BE2C (cell line): ENCODE measurements at places on chromosomes 1 and 21.

DNA sequence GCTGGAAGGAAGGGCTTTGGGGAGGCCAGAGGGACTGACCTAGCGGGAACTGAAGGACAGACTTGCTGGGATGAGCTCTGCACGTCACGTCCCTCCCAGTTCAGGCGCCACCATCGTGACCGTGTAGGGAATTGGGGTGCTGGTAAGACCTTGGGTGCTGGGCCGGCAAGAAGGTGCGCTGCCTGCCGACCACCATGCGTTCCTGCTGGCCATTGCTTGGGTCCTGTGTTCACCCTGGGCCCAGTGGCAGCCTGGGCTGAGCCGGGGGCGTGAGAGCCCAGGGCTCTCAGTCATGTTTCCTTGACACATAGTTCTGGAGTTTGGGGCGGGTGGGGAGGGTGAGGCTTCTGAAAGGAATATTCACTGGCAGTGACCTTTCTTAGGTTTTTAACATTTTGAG lies 176.0 kb downstream of the CAMTA1 start:
- DNase-seq = no peak

DNA sequence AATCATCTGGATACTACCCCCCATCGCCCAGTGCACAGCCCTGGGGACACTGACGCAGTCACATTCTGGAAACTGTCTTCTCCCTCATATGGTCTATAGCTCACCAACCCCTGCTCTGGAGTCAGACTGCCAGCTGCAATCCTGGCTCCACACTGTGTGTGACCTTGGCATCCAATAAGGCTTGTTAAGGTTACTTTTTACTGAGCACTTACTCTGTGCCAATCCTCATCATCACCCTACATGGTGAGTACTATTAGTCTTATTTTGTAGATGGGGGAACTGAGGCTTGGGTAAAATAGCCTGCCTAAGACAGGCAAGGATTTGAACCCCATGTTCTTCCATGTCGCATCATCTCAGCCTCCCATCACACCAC lies 34.9 kb downstream of the AHDC1 start:
- DNase-seq = no peak

DNA sequence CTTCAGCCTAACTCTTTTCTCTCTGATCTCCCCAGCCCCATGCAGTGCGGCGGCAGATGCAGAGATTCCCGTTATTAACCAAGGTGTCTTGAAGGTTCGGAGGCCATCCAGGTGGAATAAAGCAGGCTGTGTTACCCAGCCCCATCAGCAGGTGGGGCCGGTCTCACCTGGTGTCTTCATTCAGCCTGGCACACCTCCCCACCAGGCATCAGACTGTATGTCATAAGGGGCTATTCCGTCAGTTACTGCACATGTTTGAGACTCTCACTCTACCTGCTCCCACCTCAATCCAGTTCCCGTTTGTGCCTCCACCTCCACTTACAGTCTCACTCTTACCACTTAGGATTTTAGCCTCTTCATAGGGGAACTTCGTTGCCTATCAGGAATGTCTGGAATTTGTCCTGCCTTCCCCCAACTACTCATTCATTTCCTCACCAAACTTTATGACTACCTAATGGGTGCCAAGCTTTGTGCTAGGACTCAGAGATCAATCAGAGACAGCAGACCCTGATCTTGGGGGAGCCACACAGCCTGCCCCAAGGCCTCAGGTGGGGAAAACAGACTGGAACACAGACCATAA lies 170.2 kb downstream of the PLPP3 start:
- DNase-seq = no peak

DNA sequence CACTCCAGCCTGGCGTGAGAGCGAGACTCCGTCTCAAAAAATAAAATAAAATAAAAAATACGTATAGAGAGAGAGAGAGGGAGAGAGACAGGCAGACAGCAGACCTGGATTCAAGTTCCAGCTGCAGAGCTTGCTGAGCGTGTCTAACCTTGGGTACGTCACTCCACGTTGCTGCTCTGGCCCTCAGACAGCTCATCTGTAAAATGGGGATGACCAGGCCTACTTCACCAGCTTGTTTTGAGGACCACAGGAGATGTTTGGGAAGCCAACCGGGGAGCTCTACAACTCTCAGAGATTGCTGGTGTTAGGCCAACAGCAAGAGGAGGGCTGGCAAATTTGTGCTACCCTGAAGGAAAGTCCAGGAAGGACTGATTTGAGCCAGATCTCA lies 499 bp upstream of the TRAF5 start:
- DNase-seq = no peak

GRCh38 chr1:19350566-19350965 lies 38.4 kb downstream of the SLC66A1 start:
- DNase-seq = no peak

DNA sequence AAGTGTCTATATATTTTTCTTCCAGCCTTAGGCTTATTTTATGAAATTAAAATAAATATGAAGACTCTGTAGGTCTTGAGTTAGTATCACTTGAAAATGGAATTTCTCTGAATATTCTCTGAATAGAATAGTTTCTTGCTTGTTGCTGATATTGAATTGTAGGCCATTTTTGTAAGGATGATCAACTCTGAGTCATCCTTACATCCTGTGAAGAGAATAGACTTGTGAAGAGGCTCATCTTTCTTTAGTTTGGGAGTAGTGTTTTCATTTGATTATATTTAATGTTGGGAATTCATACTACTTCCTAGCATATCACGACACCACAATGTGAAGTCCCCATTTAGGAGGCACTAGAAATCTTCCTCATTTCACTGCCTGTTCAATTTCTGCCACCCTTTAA lies 27.5 kb upstream of the CD1D start:
- DNase-seq = no peak

GRCh38 chr1:78950826-78951225 lies 55.7 kb downstream of the ADGRL4 start:
- DNase-seq = no peak

DNA sequence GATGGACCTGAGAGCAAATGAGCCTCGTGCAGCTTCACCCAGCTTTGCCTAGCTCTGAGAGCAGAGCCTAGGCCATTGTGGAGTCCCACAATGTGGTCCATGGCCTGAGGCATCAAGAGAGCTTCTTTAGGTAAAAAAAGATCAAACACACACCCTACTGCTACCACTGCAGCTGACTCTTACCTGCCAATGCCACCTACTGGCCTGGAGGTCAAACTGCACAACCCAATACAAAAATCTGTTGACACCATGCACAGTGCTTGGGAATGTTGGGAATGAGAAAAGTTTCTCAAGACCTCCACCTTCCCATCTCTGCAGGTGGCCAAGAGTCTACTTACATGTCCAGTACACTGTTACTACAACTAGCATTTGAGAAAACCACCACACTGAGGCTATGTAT lies 60.6 kb downstream of the UCHL5 start:
- DNase-seq = no peak

- no peak for DNase-seq
Measured at GRCh38 chr21:38444691-38445090, 53.6 kb downstream of the ERG start.

GRCh38 chr1:181149326-181150125 lies 61.0 kb downstream of the IER5 start:
- DNase-seq = no peak

GRCh38 chr1:234205966-234206365 lies 167.3 kb upstream of the COA6 start:
- no peak for DNase-seq

GRCh38 chr1:17676387-17677060 lies 78.6 kb upstream of the ACTL8 start:
- no peak for DNase-seq

GRCh38 chr21:9767592-9768375 lies 753.6 kb upstream of the TPTE start:
- DNase-seq = no peak

GRCh38 chr1:57638239-57638638 lies 214.4 kb upstream of the DAB1 start:
- no peak for DNase-seq

DNA sequence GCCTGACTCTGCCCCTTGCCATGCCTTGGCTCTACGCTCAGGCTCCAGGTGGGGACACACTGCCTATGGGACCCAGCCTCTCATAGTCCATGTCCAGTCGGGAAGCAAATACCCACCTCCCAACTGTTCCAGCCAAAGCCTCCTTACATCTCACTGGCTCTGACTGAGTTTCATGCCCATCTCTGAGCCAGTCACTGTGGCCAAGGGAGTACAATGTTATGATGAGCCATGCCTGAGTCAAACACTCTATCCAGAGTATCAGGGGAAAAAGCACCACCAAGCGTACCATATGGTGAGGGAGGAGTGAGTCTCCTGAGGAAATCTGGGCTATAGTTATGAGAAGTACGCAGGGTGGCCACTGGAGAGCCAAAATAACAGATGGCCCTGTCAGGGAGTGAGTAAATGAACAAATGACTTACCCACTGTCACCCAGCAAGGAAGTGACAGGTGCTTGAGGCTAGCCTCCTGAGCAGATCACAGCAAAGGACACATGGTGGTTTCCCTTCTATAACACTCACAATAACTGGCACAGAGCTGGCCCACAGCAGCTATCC lies 236.6 kb upstream of the GJB5 start:
- no peak for DNase-seq

- DNase-seq = no peak
Measured at GRCh38 chr21:31425138-31425537, 81.1 kb upstream of the TIAM1 start.

- peak; percentile 46 for DNase-seq
Measured at GRCh38 chr1:32241001-32241763, 5.8 kb upstream of the FAM167B start.

DNA sequence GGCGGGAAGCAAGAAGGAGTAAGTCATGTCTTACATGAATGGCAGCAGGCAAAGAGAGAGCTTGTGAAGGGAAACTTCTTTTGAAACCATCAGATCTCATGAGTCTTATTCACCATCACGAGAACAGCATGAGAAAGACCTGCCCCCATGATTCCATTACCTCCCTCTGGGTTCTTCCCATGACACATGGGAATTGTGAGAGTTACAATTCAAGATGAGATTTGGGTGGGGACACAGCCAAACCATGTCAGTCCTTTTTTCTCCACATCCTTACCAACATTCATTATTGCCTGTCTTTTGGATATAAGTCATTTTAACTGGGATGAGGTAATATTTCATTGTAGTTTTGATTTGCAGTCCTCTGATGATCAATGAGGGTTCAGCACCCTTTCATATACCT lies 81.0 kb downstream of the DIRAS3 start:
- DNase-seq = no peak

- DNase-seq = no peak
Measured at GRCh38 chr1:203252678-203253077, 23.2 kb upstream of the CHIT1 start.

GRCh38 chr1:228379666-228380065 lies 27.0 kb downstream of the TRIM11 start:
- peak; percentile 3 for DNase-seq

DNA sequence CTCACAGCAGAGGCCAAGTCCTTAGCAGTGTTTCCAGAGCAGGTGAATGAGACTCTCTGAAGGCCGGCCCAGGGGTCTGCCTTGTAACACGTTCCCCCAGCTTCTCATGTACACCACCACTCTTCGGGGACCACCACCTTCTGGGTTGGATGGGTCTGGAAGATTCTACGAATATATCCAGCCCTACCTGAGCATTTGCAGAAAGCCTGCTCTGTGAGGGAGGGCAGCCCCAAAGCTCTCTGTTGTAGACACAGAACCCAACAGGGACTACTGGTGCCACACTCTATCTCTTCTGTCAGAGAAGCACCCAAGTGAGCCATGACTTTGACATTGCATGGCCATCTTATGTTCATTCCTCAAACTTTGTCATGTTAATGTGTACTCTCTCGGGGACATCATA lies 61.8 kb downstream of the CD247 start:
- DNase-seq = no peak

DNA sequence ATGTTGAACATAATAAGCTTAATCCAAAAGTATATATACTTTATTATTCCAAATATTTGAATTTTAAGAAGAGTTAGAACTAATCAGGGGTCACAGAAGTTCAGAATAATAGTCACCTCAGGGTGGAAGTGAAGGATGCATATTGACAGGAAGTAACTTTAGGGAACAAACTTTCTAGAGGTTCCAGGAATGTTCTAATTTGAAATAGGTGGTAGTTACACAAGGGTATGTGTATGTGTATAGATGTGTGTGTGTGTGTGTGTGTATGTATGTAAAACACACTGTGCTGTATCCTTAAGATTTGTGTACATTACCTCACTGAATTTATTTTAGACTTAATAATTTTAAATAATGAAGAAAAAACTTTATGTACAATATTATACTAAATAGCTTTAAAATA lies 110.4 kb downstream of the ACBD6 start:
- no peak for DNase-seq

DNA sequence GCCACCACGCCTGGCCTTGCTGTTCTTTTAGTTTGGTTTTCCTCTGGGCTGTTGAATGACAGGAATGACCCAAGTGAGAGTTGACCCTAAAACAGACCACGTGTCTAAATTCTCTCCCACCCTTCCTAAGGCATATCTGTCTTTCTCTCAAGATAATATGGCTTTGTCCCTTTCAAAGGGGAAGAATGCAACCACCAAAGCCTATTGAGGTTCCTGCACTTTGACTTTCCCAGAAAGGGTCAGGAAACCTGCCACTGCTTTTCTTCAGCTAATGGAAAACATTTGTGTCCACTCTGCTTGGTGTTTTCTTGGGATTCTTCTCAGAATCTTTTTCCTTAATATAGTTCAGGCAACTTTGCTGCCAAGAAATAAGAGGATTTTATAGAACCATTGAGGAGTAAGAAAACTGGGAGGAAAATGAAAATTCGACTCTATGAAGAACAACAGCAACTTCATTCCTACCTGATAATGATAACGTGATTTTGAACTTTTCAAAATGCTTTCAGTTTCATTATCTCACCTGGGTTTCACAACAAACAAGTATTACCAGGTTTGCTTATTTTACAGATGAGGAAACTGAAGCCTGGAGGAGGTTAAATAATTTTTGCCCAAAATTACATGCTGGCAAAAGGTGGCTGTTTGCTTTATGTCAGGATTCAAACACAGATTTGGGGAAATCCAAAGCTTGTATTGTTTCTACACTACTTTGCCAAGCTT lies 6.9 kb downstream of the PLPP3 start:
- no peak for DNase-seq

GRCh38 chr1:45843474-45843905 lies 40.1 kb downstream of the MAST2 start:
- no peak for DNase-seq

DNA sequence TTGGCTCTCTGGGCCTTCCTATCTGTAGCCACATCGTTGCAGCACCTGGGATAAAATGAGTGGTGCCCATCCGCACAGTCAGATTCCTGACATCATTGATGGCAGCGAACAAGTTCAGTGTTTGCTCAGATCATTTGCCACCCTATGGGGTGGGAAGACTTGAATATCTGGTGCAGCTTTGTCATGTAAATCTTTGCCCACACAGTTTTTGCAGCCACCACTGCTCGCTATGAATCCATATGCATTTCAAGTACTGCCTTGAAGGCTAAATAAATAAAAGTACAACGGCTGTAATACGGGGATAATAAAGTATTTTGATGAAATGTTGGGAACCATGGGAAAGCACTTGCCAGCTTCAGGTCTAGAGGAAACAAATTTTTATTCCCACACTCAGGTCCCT lies 56.3 kb upstream of the COA6 start:
- DNase-seq = no peak

DNA sequence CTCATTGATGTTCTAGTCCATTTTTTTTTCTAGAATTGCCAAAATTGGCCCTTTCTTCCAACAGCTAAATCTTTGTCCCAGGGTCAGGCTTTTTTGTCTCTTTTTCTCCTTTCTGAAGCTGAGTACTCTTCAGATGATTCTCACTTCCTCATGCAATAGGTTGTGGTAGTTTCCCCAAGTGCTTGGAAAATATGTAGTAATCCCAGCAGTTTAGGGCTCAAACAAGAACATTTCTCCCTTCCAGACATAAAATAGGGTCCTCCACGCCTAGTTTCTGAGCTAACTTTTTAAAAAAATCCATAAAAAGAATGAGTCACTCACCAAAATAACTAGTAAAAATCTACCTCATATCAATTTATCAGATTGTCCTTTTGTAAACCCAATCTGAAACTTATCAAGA lies 10.0 kb upstream of the MCOLN3 start:
- no peak for DNase-seq
